HS-27A (cell line): ENCODE measurements at places on chromosomes 2 and 18.

GRCh38 chr18:3248658-3249359 is 1.2 kb downstream of the MYL12A start:
- DNase-seq: no peak

DNA sequence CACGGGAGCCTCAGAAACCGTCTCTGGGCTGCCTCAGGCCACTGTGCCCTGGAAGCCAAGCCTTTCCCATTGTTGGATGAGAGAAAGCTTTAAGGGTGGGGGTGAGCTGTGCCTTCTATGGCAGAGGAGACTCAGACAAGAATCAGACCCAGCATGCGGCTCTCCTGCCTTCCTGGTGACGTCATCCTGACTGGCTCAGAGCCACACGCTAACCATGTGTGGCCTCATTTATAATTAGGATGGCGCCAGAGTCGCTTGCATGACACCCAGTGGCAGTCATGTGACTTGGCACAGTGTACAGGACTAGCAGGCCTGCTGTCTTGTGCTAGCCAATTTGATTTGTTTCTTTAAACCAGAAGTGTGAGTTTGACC is 99.1 kb downstream of the SH3BP4 start:
- no peak for DNase-seq

- no peak for DNase-seq
These were observed 41.1 kb upstream of the SCG2 start for GRCh38 chr2:223643309-223643708.

GRCh38 chr2:96698221-96698861 is 41.5 kb downstream of the LMAN2L start:
- no peak for DNase-seq

GRCh38 chr2:236674238-236674637 is 104.6 kb downstream of the ACKR3 start:
- DNase-seq: no peak

DNA sequence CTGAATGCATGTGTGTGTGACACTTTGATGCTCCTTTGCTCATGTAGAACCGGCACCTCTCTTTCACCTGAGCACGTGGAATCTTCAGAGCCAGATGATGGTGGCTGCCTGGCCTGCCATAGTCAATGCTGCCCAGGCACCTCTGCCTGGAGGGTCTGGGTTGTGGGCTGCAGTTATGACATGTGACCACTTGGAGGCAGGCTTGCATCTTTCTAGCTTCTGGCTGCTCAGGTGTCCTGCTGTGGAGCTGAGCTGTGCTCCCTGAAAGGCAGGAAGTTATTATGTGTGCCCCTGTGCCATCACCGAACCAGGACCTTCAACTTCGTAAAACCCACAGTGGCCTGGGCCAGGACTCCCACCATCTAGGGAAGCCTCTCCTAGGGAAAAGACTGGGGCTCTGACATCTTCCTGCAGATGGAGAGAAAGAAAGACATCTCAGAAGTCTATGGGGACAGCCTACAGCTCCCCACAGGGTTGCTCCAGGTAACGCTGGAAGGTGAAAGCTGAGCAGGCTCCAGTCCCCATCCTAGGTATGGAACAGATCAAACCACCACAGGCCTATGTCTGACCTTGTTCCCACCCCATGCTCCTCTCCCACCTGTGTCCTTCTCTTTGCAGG is 30.2 kb downstream of the PSD4 start:
- DNase-seq: peak; percentile 82

DNA sequence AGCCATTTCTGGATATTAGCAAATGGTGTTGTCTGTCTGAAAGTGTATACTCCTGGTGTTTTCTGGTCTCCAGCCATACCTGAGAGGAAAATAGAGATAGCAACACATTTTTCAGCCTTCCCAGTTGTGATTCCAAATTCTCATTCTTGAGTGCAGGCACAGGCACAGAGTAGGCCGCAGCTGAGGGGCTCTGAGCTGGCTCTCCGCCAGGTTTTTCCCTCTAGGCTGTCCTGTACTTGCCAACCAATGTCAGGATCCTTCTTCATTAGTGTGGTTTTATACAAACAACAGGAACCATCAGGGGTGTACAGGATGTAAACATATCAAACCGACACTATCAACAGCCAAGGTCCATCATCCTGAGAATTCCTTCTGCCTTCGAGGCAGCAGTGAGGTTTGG is 1733.6 kb upstream of the CELF4 start:
- DNase-seq: no peak

DNA sequence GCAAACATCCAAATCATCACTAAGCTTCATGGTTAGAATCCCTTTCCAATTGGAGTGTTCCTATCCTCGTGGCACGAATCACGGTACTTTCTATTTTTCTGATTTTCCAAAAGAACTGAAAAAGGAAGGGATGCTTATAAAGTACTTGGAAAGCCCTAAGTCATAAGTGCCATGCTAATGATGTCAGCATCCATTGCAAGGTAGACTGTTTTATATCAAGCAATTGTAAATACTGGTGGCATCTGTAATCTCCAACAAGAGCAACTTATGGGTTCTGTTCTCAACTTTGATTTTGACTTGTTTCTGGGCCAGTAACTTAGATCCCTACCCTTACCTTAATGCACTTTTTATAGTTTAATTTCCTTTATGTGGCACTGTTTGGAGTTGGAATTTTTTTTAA is 619.5 kb downstream of the BCL11A start:
- no peak for DNase-seq

DNA sequence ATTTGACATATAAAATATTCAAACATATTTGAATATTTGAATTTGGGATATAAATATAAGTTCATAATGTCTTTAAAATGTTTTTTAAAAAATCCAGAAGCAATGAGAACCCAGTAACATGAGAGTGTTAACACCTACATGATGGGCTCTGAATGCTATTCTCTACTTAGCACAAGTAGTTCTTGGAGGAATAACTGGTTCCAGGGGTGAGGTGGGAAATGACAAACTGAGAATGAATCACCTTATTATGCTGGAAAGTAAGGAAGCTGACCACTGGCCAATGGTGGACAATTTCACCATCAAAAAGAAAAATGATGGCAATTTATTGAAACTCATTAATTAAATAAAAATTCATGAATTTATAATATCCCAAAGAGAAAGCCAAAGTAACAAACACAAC is 79.6 kb upstream of the NABP1 start:
- DNase-seq: no peak
